Left kidney (tissue), 8 donors: ENCODE measurements at places on chromosomes 6 and 20. TPM values are rescaled to one million over a fixed set of nuclear protein-coding genes. Genes with fewer than 3 reads are reported as not detected.

DNA sequence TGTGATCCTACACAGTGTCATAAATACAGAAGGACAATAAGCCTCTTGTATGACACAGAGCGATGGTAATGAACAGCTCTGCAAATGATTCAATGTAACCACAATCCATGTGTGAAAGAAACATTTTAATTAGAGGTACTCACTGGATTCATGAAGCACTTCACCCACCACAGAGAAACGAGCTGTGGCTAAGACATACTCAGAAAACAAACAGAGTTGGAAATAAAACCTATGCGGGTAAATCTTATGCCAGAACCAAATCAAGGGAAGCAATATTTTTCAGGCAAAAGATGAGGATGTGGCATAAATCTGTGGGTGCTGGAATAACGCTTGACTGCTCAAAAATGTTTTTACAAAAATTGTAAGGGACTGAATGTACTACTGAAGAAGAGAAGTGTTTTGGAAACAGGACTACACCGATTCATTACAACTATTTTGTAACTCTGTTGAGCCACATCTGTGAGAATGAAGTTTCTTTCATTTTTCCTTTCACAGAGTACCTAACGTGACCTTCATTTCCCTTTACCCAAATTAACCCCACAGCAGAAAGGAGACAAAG lies 112.1 kb downstream of the WDR27 start:
- DNase-seq: no peak

GRCh38 chr6:163955756-163956155 lies 541.2 kb downstream of the QKI start:
- DNase-seq: no peak

GRCh38 chr20:21399005-21399475 lies 1.7 kb upstream of the NKX2-4 start:
- DNase-seq: peak; percentile 27

GRCh38 chr6:136644597-136644952 lies 94.4 kb upstream of the MAP7 start:
- DNase-seq: no peak

GRCh38 chr6:5827056-5827904 lies 179.4 kb downstream of the NRN1 start:
- no peak for DNase-seq

DNA sequence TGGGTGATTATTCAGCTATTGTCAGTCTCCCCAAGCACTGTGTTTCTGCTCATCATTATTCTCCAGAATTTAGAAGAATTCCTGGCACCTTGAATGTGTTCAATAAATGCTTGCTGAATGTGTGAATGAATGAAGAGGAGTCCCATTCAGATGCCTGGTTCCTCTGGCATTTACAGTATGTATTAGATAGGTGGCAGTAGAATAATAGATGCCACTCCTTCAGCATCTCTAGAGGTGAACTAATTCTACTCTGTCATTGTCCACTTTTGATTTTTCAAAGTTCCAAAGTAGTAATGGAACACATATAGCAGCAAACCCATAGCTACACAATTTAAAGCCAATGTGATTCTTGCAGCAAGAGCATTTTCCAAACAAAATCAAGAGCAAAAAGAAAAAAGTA lies 118.9 kb upstream of the CEP162 start:
- no peak for DNase-seq

- no peak for DNase-seq
Measured at GRCh38 chr6:1031720-1032119, 280.2 kb upstream of the FOXQ1 start.

GRCh38 chr6:61868507-61869080 lies 417.4 kb downstream of the KHDRBS2 start:
- no peak for DNase-seq

DNA sequence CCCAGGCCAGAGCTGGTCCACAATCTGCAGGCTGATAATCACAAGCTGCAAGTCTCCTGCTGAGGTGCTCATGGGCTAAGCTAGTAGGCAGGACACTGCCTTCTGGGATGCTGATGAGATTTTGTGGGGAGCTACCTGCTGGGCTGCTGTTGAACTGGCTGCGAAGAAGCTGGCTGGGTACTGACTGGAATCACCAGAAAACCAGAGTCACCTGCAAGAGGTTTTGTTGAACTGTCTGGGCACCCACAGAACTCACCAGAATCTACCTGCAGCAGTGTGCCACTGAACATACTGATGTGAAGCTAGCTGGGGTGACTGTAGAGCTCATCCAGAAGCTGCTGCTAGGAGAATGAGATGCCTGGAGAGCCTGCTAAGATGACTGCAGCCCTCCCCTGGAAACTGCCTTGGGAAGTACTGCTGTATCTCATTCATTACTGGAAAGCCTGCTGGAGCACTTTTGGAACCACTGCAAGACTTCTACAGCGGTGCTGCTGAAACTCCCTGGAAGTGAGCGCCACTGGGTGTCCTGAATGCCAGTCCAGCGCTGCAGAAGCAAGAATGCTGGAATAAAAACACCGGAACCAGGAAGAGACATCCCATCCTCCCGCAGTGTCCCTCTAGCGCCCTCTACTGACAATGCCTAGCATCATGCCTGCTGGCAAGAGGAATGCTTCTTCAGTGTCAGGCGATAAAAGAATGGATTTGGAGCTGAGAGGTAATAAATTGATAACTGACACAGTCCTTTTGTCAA lies 64.9 kb upstream of the ARHGAP18 start:
- DNase-seq: peak; percentile 68

SLC22A3 gene
- polyA plus RNA-seq: 6.4 TPM

HEY2 gene
- polyA plus RNA-seq: 7.4 TPM

TGM3 gene
- 0.43 TPM for polyA plus RNA-seq

DSP gene
- polyA plus RNA-seq: 88.8 TPM
